CD4-positive, alpha-beta T cell treated with Interleukin-4 for 1 hour (primary cell): ENCODE measurements at places on chromosomes 16 and 17.

DNA sequence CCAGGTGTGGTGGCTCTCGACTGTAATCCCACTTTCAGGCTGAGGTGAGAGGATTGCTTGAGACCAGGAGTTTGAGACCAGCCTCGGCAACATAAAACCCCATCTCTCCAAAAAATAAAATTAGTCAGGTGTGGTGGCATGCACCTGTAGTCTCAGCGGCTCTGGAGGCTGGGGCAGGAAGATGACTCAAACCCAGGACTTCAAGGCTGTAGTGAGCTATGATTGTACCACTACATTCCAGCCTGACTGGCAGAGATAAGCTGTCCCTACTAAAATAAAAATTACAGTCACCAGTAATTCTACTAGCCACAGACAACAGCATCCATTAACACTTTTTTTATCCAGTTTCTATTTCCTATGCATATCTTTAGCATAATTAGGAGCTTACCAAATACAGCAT, 176.3 kb downstream of the CPPED1 start:
- no peak for DNase-seq

DNA sequence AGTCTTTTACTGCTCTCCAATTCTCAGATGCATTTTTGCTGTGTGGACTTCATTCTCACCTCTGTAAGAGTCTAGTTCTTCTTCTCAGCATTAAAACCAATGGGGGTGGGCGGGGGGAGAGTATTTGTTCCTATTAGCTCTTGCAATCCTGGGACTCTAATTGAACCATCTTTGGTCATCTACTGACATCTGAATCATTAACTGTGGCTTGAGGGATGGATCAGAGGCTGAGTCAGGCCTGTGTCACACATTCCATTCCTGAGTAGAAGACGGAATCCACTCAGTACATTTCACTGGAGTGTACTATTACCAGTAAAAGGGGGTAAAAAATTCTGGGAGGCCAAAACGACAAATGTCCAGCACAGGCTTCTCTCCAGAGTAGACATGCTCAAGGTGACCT, 12.8 kb upstream of the ZNF23 start:
- no peak for DNase-seq

- DNase-seq: no peak
Measured at GRCh38 chr16:27839419-27839818, 224.1 kb downstream of the GSG1L start.

- peak; percentile 91 for DNase-seq
Measured at GRCh38 chr17:39238311-39238972, 12.7 kb upstream of the STAC2 start.

- DNase-seq: no peak
Measured at GRCh38 chr16:74186561-74186971, 110.0 kb upstream of the PSMD7 start.
